ENCODE measurements at places on chromosomes 5 and 9.

DNA sequence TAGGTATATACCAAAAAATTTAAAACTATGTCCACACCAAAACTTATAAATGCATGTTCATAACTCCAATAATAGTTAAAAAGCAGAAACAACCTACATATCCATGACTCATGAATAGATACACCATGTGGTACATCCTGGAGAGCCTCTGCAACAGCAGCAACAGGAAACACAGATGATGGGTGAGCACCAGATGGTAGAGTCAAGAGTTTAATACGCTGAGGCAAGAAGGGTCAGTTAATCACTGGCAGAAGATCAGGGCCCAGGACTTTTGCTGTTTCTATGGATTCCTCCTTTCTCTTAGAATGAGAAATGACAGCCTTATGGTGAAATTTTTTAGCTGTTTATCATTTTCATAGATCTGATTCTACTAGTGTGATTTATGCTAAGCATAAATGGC is 351.8 kb upstream of the ADAMTSL1 start:
- no peak for DNase-seq

DNA sequence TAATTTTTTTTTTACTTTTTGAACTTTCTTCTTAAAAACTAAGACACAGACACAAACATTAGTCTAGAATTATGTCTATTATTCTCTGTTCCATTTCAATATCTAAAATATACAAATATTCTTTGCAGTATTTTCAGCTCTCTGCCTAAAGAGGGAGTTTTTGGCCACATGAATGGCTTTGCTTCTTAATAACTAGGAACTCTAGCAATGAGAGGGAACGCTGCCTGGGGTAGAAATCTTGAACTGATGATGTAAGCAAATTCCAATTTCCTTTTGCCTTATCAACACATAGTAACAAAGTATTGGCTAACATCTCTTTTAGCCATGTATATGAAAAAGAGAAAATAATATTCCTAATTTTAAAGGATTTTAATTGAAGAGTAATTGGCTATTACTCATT is 51.9 kb downstream of the SLC25A46 start:
- no peak for DNase-seq

DNA sequence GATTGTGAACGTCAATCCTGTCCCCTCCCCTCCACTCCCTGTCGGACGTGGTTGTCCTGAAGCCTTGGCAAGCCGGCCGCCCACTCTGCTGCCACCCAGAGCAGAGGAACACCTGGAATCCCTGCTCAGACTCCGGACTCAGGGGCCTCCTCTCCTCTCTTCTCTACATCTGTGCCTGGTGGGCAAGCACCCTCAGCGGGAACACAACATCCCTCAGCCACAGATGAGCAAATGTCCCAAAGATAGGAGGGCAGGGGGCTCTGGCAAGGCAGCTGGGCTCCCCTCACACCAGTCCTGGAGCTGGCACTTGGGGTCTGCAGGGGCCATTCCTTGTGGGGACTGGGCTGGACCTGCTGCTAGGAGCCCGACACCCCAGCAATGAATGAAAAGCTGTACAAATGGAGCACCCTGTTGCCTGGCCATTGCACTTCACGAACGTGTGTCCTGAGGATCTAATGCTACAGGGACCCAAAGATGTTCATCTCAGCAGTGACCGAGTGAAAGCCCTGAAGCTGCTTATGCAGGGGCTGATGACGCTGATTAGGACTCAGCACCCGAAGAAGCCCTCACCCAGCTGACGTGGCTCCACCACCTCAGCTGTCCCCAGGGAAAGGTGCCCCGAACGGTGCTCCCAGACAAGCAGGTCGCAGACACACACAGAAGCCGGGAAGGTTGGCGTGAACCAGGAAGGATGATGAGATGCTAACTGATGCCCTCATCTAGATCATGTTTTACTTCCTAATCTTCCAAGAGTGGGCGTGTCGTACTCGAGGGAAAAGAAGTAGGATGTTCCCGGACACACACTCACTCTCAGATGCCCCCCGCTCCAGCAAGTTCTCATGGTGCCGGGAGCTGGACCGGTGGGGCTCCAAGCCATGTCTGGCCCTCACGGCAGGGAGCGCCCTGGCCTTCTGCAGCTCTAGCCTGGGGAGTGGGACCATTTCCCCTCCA is 177.0 kb upstream of the PPP1R26 start:
- DNase-seq = no peak

GRCh38 chr5:146040527-146040926 is 64.8 kb downstream of the PLAC8L1 start:
- DNase-seq = no peak

GRCh38 chr9:2526071-2526828 is 95.3 kb upstream of the VLDLR start:
- DNase-seq = no peak
